ENCODE measurements at places on chromosomes 12 and 14. TPM values are rescaled to one million over a fixed set of nuclear protein-coding genes. Genes with fewer than 3 reads are reported as not detected.

The CCDC177 gene
- total RNA-seq: not detected

The PRH2 gene
- not detected for total RNA-seq

The FAIM2 gene
- 0.14 TPM for total RNA-seq

The DNAI7 gene
- 0.07 TPM for total RNA-seq

The COPZ1 gene
- 341 TPM for total RNA-seq

All from A549 treated with CpdA at 1 μM for 4 hours (cell line).